ENCODE measurements at places on chromosomes 1 and 21. TPM values are rescaled to one million over a fixed set of nuclear protein-coding genes. Genes with fewer than 3 reads are reported as not detected.

Gene FPGT
- 12.3 TPM for total RNA-seq

Gene GABRD
- 0.40 TPM for total RNA-seq

DNA sequence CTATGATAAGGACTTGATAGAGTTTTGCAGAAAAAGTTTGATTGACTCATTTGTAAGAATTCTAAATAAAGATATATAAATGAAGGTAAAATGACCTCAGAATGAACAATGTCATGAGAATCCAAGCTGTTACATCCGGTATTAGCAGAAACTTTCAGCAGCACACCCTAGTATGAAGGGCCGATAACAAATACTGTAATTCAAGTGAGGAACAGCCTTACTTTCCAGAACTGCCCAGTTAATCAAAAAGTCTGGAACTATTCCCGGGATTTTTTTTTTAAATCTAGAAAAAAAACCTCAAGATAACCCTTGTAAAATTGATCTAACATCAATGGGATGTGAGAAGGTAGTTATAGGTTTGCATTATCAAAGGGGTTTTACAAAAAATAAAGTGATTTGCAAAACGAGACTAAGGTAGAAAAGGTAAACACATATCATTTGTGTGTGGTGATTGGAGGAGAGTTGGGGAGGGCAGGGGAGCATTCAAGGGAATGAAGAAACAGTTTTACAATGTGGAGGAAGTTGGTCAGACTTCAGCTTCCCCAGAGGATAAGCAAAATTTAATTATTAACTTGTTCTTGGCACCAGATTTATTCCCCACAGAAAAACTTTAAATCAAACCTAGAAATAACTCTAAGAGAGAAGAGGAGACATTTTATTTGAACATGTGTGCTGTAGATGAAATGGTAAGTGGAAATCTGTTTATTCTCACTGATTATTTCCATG lies 75.9 kb upstream of the VCAM1 start:
- H3K4me1 ChIP-seq, result no peaks in the 10 kb centered on the region
- DNase-seq, result no peak
- no peaks in the 10 kb centered on the region for H3K36me3 ChIP-seq
- no peak overlapping the region for H3K4me3 ChIP-seq
- peak overlapping the region; percentile 34 for H3K27ac ChIP-seq

GRCh38 chr1:191152776-191153175 lies 675.1 kb upstream of the BRINP3 start:
- no peak overlapping the region for H3K4me3 ChIP-seq
- no peak for DNase-seq
- H3K36me3 ChIP-seq, result no peaks in the 10 kb centered on the region
- no peaks in the 10 kb centered on the region for H3K27me3 ChIP-seq
- H3K4me1 ChIP-seq, result no peaks in the 10 kb centered on the region

- no peak overlapping the region for H3K4me3 ChIP-seq
- no peak overlapping the region for H3K27ac ChIP-seq
- H3K36me3 ChIP-seq, result no peaks in the 10 kb centered on the region
- no peaks in the 10 kb centered on the region for H3K27me3 ChIP-seq
- no peaks in the 10 kb centered on the region for H3K4me1 ChIP-seq
- DNase-seq, result no peak
Measured at GRCh38 chr1:199762572-199762971, 264.9 kb upstream of the NR5A2 start.

Data from heart right ventricle (tissue), 16 donors.